ENCODE measurements at places on chromosomes 2 and 18.

DNA sequence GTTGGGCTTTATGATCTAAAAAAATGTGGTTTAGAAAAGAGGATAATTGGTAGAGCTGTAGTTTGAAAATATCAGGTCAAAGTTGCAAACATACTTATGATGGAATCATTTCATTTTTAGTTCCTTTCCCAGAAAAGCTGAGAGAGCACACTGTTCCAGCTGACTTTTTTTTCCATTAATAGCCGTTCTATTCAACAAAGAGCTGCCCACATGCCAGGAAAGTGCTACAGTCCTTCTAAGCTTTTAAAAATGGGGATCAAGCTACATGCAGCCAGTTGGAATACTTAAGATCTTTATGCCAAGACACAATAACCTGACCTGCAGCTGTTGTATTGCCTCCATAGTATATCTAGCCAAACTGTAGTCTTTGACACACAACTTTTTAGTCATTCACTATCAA lies 111.5 kb downstream of the GALNT3 start:
- DNase-seq: no peak

DNA sequence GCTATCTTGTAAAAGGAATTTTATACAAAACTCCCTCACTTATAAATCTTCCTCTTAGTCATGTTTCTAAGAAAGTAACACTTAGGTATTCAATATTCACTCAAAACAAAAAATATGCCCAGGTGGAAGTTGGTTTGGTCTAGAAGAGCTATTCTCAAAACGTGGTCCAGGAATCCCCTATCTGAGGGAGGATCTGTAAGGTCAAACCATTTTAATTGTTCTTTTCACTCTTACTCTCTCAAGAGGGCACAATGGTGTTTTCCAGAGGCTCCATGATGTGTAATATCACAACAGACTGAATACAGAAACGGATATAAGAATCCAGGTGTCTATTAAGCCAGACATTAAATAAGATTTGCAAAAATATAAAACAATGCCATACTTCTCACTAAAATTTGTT lies 9.9 kb downstream of the MOB1A start:
- DNase-seq: no peak

DNA sequence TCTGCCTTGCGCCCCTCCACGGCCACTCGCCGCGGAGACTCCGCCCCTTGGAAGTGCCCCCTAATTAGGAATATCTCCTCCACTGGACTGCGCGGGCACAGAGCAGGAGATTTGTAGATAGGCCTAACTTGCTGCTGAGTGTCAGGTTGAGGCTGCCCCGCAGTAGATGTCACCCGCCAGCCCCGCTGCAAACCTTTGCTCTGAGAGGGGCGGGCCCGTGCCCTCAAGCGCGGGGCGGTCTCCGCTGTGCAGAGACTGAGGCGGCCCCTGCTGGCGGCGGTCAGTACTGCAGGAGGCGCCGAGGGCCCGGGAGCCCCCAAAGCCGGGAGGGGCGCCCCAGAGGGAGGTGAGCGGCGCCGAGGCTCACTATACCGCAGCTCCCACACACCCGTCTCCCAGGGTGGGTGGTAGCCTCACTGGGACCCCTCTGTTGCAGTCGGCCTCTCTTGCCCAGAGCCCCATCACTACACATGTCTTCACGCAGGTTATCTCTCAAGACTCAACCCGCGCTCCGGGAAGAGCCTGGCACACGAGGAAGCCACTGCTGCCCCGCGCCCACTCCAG lies 2.9 kb upstream of the NEURL3 start:
- DNase-seq: peak; percentile 87

DNA sequence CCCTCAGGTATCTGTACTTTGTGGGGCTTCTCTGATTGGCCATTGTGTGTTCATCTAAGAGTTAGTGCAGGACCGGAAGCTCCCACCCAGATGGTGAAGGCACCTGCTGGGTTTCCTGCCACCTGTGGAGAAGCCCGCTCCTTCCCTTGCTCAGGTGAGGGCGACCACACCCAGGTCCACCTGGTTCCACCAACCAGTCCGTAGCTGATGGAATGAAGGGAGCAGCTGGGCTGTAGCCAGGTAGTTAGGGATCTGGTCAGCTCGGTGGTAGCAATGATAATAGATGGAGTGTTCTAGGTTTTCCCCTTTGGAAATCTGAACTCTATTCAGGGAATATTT lies 16.0 kb downstream of the SH3BP4 start:
- DNase-seq: no peak

DNA sequence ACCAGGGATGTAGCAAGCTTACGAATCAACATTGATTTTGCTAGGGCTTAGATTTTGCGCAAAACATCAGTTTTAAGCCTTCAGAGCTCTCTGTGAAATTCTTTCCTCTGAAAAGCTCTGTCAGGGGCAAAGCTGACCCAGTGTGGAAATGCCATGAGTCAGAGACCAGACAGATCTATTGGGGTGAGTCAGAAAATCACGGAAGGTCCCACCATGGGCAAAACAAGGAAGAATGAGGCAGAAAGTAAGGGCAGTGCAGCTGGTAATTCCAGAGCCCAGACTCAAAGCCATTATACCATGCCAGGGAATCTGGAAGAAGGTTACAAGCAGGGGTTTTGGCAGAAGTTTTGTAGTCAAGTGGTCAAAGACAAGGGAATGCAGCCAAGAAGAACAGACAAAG lies 256.6 kb upstream of the CTAGE1 start:
- no peak for DNase-seq

DNA sequence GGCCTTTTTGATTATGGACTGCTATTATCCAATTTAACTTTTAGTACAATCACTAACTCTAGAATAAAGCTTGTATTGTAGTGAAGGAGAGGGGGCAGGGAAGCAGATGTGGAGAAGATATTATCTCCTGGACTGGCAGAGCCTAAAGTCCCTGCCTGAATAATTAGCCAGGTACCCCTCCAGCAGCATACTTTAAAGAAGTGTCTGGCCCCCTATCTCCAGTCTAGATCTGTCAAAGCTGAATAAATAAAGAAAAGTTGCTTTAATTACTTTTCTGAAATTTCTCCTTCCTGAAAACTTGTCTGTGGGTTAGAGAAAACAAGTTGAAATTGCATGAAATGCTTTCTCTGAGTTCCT lies 258.2 kb downstream of the SLC8A1 start:
- DNase-seq: no peak

- DNase-seq: no peak
Observed at GRCh38 chr2:100178864-100179263, 36.5 kb upstream of the AFF3 start.

GRCh38 chr18:12518326-12518725 lies 110.6 kb downstream of the PRELID3A start:
- no peak for DNase-seq

DNA sequence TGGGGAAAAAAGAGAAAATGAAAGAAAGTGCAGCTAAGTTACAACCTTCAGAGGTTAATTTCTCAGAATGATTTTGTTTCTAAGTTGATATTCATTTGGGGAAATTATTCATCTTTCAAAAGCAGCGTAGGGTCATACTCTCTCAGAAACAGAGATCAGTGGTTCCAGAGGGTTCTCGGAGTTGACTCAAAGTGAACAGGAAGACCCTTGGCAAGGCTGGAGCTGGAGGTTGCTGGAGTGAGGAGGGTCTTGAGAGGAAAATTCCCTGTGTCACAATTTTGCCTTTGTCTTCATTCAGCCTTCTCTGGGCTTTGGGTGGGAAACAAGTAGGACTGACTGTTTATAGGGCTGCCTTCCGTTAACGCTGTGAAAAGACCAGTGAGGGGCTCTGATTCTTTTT lies 168.2 kb downstream of the ICOS start:
- DNase-seq: no peak

DNA sequence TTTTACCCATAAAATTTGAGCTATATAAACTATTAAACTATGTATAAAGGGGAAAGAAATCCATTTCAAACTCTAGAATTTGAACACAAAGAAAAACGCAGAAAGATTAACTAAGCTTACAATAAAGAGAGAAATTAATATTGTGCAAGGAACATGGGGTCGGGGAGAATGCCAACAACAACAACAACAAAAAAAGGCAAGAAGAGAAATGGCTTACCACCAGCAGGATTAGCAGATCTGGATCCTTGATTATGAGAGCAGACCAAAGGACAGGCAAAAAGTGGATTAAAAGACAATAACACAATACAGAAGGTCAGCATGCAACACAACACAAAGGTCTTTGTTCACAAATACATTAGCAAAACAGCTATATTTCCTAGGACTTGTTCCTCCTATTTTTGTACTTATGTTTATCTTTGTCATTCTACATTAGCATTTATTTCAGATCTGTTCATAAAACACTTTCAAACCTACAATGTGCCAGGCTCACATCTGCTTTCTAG lies 103.4 kb upstream of the RNU4ATAC start:
- DNase-seq: no peak

DNA sequence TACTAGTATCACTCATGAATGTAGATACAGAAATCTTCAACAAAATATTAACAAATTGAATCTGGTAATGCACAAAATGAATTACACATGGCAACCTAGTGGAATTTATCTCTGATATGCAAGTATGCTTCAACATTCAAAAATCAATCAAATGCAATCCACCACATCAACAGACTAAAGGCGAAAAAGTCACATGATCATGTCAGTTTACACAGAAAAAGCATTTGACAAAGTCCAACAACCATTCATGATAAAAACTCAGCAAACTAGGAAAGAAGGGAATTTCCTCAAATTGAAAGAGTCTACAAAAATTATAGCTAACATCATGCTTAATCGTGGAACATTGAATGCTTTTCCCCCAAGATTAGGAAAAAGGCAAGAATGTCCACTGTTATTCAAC lies 150.5 kb upstream of the BCL2L11 start:
- no peak for DNase-seq

DNA sequence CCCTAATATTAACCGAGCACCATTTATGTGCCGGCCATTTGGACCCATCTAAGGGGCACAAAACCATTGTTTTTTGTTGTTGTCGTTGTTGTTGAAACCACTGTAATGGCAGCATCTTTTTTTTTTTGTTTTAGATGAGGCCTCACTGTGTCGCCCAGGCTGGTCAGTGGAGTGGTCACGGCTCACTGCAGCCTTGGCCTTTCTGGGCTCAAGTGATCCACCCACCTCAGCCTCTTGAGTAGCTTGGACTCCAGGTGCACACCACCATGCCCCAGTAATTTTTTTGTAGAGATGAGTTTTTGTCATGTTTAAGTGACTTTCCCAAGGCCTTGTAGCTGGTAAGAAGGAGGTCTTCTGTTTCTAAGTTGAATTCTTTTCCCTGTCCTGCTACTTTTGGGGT lies 33.0 kb downstream of the ASAP2 start:
- no peak for DNase-seq

- DNase-seq: no peak
Observed at GRCh38 chr2:135451966-135452365, 79.1 kb downstream of the ZRANB3 start.

DNA sequence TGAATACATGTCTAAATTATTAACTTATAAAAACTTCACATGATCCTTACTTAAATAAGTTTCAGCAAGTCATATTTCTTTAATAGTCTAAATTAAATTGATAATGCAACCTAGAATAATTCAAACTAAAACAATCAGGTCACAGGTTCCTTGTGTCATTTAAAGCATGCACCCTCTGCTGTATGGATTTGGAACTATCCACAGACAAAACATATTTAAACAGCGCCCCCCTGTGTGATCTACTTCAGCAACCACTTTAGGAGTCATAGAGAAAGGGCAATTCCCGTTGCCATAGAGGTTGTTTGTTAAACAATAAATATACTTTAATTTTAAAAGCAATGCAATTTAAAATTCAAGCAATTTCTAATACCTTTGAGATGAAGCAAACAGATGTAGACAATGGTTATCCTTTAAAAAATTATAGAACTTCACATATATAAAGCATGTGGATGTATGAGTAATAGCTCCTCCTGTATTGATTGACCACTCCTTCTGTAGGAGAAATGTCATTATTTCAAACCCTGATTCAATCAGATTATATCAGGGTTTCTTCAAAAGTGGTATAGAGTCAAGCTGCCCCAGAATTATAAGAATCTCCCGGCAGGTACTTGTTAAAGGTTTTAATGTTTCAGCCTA lies 21.2 kb downstream of the GRB14 start:
- no peak for DNase-seq

GRCh38 chr18:51417643-51418483 lies 220.4 kb upstream of the MEX3C start:
- DNase-seq: no peak

GRCh38 chr2:73227086-73227485 lies 6.0 kb downstream of the PRADC1 start:
- DNase-seq: no peak

- DNase-seq: no peak
Observed at GRCh38 chr18:44516450-44516849, 164.2 kb upstream of the SETBP1 start.

- no peak for DNase-seq
Observed at GRCh38 chr18:13574355-13574754, 152.0 kb downstream of the FAM210A start.

- no peak for DNase-seq
Observed at GRCh38 chr18:57073501-57074187, 73.2 kb upstream of the BOD1L2 start.

DNA sequence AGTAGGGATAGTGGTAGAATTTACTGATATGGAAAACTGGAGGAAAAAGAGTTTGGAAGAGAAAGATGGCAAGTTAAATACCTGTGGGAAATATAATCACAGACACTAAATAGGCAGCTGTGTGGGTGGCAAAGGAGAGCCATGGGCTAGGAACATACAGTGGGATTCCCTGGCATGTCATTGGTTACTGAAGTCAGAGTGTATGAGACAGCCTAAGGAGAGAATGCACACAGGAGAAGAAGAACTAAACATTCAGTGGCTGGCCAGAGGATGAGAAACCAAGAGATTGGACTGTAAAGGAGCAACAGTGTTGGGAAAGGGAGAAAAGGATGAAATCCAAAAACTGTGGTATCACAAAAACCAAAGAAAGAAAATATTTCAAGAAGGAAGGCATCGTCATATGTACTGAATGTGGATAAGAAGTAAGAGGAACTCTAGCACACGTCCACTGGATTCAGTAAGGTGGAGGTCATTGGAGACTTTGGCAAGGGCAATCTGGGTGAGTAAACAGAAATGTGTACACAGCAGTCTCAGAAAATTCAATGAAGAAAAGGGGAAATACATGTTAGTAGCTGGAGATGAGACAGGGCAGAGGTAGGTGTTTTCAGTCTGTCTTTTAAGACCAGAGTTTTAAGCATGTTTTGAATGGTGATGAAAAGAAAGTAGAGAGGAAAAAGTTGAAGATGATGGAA lies 83.3 kb downstream of the SPIRE1 start:
- DNase-seq: no peak

DNA sequence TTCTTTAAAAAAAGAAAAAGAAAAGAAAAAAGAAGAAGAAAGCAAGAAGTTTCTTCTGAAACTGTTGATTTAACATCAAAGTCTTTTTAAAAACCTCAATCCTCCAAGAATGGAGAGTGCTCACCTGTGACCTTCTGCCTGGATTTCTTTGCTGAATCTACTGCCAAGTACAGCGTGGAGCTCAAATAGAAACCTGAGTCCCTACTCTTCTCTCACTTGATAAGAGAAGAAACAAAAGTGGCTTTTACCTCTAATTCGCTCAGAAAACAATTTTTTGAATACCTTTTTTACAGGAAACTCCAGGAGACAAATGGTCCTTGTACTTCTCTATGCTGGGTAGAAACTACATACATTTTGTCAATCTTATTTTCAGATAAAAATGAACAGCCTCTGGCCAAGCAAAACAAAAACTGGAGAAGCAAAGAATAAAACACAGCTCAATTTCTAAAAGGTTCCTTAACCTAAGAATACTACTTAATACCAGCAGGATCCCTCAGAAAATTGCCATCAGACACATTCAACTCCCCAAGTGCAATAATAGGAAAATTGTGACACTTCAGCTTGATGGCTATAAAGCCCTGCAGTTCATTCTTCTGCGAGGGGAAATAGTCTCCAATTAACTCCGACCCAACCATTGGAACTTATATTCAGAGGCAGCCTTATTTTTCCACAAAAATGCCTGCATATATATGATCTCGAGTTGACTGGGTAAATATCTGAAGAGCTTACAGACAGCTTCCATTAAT lies 85.8 kb downstream of the GRB14 start:
- DNase-seq: no peak

All from activated naive CD4-positive, alpha-beta T cell (primary cell).